SK-MEL-5 (cell line): ENCODE measurements at places on chromosomes 2 and 18. TPM values are rescaled to one million over a fixed set of nuclear protein-coding genes. Genes with fewer than 3 reads are reported as not detected.

SOX11 gene
- total RNA-seq: not detected in 2 replicates

- DNase-seq: no peak
Measured at GRCh38 chr18:70280007-70280925, 8.6 kb upstream of the SOCS6 start.

DNA sequence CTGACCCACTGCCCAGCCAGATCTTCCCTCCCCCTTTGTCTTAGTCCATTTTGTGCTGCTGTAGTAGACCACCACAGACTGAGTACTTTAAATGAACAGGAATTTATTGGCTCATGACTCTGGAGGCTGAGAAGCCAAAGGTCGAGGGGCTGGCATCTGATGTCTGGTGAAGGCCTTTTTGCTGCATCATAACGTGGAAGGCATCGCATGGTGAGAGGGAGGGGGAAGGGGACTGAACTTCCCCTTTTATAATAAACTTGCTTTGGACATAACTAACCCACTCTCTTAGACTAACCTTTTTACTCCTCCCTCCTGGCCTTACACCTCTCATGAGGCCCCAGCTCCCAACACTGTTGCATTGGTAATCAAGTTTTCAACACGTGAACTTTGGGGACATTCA, 83.8 kb downstream of the MAP4K4 start:
- no peak for DNase-seq

SFT2D3 gene
- 6.5 and 9.7 TPM in 2 replicates for total RNA-seq

DYNAP gene
- not detected in 2 replicates for total RNA-seq

GRCh38 chr2:136225950-136226835, 108.2 kb upstream of the CXCR4 start:
- no peak for DNase-seq

IRS1 gene
- total RNA-seq: 3.7 and 4.2 TPM in 2 replicates

RAB12 gene
- total RNA-seq: 30.8 and 35.3 TPM in 2 replicates
